ENCODE measurements at places on chromosomes 7 and 10.

- no peak for DNase-seq
Observed at GRCh38 chr10:128047351-128047750, 78.9 kb downstream of the MKI67 start.

GRCh38 chr10:92387289-92387940 is 96.4 kb downstream of the MARCHF5 start:
- DNase-seq = no peak

- DNase-seq = no peak
Observed at GRCh38 chr7:101676956-101677355, 47.9 kb upstream of the MYL10 start.

DNA sequence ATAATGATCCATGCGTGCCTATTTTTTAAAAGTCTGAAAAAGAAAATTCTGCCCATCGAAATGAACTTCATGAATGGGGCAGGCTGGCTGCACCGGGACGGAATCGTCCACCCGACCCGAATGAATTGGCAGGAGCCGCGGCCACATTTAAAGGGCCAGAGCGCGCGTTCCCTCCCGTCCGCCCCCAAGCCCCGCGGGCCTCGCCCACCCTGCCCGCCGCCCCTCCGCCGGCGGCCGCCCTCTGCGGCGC is 319 bp upstream of the GATA3 start:
- no peak for DNase-seq

Measured in BJ (cell line).